HT-29 (cell line): ENCODE measurements at places on chromosomes 7 and 10. TPM values are rescaled to one million over a fixed set of nuclear protein-coding genes. Genes with fewer than 3 reads are reported as not detected.
A peak's percentile ranks its signal among the peaks of the same experiment; 100 is the strongest.

GRCh38 chr10:43396061-43396927, 12.7 kb downstream of the HNRNPF start:
- DNase-seq: peak; percentile 79

GRCh38 chr7:33183504-33183903, 54.1 kb downstream of the BBS9 start:
- DNase-seq: no peak

DNA sequence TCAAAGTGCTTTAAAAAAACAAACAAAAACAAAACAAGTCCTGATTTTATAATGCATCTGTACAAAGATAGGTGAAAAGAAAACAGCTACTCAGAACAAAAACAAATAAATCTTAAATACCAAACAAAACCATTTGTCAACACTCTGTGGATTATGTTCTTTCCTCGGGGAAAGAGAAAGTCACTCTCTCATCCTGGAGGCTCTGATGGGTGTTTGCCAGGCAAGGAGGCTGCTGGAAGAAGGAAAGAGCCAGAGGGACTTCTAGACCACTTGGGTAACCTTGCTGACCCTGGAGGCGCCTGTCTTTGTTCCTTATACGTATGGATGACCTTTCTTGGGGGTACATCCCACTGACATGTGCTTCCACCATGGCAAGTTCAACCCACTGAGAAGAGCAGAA, 92.8 kb downstream of the ZRANB1 start:
- DNase-seq: no peak

DNA sequence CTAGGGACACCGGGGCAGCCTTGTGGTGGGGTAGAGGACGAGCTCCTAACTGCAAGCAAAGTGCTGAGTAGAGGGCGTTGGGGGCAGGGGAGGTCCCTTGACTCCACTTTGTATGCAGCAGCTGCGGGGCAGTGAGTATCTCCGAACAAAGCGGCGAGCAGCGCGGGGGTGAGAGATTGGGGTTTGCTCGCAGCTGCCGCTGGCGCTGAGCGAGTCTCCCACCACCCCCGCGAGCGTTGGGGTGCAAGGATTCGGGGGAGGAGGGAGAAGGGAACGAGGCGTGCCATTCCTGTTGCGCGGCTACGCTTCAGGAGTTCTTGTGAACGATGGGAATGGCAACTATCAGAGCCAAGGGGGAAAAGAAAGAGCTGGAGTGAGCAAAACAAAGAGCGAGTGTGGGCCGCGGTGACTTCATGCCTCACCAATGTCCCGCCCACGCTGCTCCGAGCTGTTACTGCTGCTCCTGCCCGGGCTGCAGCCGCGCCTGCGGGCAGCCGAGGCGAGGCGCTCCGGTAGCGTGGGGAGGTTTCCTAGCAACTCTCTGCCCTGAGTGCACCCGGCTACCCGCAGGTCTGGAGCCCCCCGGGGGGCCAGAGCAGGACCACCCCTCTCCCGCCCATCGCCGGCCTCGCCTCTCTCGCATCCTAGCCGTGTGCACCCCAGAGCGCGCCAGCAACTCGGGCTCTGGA, at the start of gene ITGB8:
Gene ITGB8, plus strand, starts transcription at position 662 of the 689 bp plus-strand sequence. CDS start 907 bp downstream, outside the sequence.
- DNase-seq: peak; percentile 92

GRCh38 chr7:149099058-149099457, 8.5 kb upstream of the ZNF786 start:
- no peak for DNase-seq

GRCh38 chr10:35268791-35269257, 67.5 kb upstream of the CCNY start:
- no peak for DNase-seq

GRCh38 chr10:44510379-44511115, 125.7 kb upstream of the CXCL12 start:
- no peak for DNase-seq

- no peak for DNase-seq
Observed at GRCh38 chr7:256461-256940, 33.5 kb upstream of the FOXL3 start.

DNA sequence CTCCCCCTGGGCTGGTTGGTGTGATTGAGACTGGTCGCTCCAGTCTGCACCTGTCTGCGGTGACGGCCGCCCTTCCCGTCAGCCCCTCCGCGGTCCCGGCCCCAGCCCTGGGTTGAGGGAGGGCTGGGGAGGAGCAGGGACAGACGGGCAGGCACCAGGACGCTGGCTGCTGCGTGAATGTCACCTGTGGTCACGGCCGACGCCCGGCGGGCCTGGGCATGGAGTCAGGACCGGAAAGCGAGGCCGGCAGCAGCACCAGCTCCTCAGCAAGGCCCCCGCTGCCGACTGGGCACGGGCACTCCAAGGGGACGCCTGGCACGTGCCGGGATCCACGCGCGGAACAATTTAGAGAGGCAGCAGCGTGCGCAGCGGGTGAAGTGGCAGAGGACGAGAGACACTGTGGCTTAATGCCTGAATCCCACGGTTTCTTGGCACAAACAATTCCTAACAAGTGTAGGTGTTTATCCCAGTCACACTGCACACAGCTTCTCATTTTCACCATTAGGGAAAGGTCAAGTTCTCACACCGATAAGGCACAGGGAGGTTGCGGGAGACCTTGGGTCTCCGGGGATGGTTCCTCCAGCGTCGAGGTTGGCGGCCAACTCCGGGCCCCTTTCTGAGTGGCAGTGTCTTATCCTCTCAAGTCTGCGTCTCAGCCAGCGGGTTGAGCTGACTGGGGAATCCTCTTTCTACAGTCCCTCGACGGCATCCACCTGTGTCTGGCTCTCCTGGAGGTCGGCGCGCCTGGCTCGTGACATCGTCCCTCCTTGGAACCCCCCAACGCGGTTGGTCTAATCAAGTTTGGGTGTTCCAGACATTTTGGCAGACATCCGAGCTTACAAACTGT, 66.4 kb upstream of the ADGRA1 start:
- DNase-seq: no peak

Gene ELFN1
- total RNA-seq: 0.92 and 1.7 TPM in 2 replicates

Gene COL28A1
- total RNA-seq: 0.08 and 0.44 TPM in 2 replicates

Gene HOXA7
- total RNA-seq: 5.6 and 10.7 TPM in 2 replicates

Gene GNAT3
- not detected in 2 replicates for total RNA-seq

Gene CCSER2
- 2.7 and 7.4 TPM in 2 replicates for total RNA-seq

Gene RPEL1
- total RNA-seq: 0.05 and 0.10 TPM in 2 replicates

Gene SAMD9L
- total RNA-seq: 0.33 and 0.37 TPM in 2 replicates

Gene SPDYE8
- not detected in 2 replicates for total RNA-seq

Gene C10orf53
- not detected in 2 replicates for total RNA-seq
